T-helper 9 cell (primary cell): ENCODE measurements at places on chromosomes 4 and X.
A peak's percentile ranks its signal among the peaks of the same experiment; 100 is the strongest.

DNA sequence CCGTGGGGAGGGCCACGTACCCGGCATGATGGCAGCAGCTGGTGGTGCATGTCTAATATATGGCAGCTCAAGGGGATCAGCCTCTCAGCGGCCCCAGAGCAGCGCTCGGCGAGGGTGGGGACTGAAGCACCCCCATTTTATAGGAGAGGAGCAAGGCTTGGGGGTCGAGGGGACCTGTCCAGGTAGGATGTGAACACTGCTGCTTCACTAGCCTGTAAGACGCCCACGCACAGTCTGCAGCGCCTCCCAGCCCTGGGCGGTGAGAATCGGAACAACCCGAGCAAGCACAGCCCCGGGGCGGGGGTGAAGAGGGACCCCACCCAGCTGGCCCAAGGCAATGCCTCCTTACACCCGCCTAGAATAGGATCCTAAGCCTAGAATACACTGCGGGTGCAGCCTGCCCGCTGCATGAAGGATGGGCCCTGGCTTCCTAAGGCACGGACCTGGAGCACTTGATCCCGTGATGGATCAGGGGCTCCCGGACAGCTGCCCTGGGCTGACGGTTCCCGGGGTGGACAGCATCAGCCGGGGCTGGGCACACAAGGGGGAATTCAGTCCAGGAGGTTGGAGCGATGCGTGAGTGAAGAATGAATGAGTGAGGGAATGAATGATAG lies 17.6 kb downstream of the ADRA2C start:
- DNase-seq, result no peak

- DNase-seq, result peak; percentile 79
Measured at GRCh38 chr4:99894161-99894997, at the start of gene LAMTOR3. TSS of gene LAMTOR3 (minus strand) at chr4:99894427. CDS start at chr4:99893963, 464 bp downstream.

DNA sequence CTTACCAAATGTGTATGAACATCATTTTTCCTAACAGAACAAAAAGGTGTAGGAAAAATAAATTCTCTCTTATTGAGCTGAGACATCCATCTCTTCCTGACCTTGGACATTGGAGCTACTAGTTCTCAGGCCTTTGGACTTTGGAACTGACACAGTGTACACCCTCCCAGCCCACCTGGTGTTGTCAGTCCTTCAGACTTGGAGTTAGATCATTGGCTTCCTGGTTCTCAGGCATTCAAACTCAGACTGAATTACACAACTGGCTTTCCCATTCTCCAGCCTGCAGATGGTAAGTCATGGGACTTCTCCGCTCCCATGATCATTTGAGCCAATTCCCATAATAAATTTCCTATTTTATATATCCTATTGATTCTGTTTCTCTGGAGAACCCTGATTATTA lies 84.8 kb upstream of the EDNRA start:
- no peak for DNase-seq

DNA sequence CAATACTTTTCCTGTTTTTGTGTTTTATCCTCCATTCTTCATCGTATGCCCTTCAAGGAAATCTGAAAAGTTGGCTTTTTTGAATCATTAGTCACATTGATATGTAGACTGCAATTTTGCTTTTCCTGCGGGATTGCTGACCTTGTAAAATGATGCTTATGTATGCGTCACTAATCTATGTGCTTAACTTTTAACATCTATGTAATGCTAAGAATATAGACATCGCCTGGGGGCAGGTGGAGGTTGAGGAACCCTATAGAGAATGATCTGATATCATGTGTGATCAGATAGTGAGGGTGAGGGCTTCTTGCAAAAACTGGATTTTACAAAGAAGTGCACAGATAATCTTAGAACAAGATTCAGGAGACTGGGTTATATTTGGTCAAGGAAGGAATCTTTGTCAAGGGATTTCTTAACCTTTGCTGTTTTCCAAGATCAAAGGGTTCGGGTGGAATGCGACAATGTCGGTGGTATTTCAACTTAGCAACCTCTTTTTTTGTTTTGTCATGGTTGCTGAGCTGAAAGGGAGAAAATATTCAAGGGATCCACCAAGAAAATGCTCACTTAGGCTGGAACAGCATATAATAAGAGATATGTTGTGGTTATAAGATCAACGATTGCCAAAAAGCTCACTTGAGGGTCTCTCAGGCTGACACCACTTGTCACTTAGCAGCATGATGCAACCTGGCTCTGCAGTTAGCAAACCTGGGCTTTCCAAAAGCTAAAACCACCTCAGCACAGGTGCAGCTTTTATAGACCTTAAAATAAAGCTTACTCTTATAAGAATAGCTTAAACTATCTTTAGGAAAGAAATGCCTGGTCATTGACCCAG lies 70.6 kb upstream of the PUDP start:
- DNase-seq, result no peak

DNA sequence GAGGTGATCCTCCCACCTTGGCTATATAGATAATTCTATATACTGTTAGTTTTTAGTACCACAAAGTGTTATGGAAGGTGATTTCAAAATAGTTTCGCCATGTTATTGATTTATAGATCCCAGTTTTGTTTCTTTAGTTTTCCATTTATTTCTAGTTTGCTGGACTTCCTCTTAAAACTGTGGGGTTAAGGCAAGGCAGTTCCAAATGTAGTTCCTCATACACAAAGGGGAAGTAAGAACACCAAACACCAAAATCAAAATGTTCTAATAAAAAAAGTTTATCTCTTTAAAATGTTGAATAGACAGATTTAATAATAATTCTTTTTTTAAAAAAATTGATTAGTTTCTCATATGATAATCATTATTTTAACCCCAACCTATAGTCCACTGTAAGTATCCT lies 6.8 kb upstream of the CISD2 start:
- DNase-seq, result no peak

- no peak for DNase-seq
Measured at GRCh38 chr4:30989508-30989907, 269.3 kb downstream of the PCDH7 start.

GRCh38 chr4:101458473-101458872 lies 111.1 kb upstream of the PPP3CA start:
- DNase-seq, result no peak

- DNase-seq, result no peak
Measured at GRCh38 chr4:21452931-21453330, 495.6 kb downstream of the KCNIP4 start.

GRCh38 chr4:62344915-62345314 lies 1144.8 kb downstream of the ADGRL3 start:
- DNase-seq, result no peak

DNA sequence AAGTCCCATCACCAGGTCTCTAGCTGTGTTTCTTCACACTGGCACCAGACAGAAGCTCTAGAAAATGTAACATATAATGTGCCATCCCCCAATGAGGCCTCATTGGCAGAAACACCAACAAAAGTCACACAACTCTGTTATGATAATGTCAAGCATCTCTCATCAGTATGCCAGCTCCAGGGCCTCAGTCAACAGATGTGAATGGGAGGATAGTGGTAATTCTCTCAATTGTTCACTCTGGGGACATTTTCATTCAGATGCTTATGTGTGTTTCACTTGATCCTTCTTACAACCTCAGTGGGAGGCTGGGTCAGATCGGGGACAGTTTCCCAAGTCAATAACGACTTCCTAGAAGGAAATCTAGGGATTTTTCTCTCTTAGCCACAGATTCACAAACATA lies 57.5 kb upstream of the SCOC start:
- DNase-seq, result no peak

GRCh38 chrX:95764972-95765451 lies 919.6 kb upstream of the DIAPH2 start:
- no peak for DNase-seq

GRCh38 chrX:2261831-2262667 lies 238.7 kb downstream of the DHRSX start:
- no peak for DNase-seq

- no peak for DNase-seq
Measured at GRCh38 chr4:7073526-7074390, 5.9 kb upstream of the GRPEL1 start.

- DNase-seq, result no peak
Measured at GRCh38 chrX:14501327-14501726, 28.0 kb upstream of the GLRA2 start.

- no peak for DNase-seq
Measured at GRCh38 chr4:76194325-76194724, 19.3 kb downstream of the SCARB2 start.
